ENCODE measurements at places on chromosomes 2 and 18.

DNA sequence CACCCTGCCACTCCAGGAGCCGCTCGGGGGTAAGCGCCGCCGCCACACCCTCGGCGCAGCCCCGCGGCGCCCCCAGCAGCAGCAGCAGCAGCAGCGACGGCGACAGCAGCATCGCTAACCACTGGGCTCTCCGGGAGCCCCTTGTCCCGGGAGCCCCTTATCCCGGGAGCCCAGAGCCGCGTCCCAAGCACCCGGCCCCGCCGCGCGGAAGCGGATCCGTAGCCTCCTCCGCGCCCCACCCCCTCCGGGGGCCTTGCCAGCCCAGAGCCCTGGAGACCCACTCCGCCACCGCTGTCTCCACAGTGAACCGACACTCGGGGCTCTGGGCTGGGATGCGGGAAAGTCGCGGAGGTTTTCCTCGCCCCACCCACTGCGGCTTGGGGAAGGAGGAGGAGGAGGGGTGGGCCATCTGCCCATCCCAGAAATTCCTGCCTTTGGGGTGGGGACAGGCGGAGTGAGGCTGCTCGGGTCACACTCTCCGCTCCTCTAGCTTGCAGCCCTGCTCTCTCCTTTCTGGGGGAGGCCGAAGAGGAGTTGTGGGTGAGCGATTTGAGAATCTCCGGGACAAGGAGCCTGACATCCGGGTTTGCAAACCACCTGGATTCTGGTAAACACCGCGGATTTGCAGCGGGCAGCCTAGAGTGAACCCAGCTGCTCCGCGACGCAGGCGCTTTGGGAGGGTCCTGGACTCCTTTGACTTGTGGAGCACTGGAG is at the start of gene PLA2R1:
Gene PLA2R1 (minus strand): TSS at position 324 of the 714 bp plus-strand sequence. CDS start 212 bp downstream, at position 112.
- no peak for DNase-seq

DNA sequence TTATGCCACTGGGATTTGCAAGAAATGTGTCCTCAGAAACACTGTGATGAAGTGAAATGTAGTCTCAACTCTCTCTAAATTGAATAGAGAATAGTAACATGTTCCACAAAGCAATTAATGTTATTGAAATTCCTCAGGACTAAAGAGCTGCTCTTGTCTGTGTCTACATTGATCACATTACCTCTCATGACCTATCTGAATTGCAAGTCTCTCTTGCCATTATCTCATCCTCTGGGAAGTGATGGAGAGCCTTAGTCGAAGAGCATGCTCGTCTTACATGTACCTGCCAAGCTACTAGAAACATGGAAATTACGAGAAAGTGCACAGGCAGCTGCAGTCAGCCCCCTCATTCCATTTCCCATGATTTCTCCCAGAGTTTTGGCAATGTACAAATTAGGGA is 561.1 kb upstream of the ZNF804A start:
- no peak for DNase-seq

DNA sequence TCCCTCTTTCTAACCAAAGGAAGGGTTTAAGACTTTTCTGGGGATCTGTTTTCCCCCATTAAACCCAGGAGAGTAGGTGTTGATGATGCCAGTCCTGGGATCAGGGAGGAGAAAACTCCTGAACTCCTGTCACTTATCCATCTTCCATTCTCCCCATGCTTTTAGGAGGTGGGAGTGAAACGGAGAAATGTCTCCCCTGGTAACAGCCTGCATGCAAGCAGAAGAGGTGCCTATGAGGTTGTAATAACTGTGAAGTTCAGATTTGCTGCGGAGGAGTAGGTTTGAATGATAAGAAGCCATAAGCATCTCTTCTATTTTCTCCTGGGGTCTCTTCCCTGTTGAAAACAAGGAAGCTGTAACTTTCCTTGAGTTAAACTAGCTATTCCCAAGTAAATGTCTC is 150.8 kb downstream of the SLC4A3 start:
- DNase-seq: no peak

DNA sequence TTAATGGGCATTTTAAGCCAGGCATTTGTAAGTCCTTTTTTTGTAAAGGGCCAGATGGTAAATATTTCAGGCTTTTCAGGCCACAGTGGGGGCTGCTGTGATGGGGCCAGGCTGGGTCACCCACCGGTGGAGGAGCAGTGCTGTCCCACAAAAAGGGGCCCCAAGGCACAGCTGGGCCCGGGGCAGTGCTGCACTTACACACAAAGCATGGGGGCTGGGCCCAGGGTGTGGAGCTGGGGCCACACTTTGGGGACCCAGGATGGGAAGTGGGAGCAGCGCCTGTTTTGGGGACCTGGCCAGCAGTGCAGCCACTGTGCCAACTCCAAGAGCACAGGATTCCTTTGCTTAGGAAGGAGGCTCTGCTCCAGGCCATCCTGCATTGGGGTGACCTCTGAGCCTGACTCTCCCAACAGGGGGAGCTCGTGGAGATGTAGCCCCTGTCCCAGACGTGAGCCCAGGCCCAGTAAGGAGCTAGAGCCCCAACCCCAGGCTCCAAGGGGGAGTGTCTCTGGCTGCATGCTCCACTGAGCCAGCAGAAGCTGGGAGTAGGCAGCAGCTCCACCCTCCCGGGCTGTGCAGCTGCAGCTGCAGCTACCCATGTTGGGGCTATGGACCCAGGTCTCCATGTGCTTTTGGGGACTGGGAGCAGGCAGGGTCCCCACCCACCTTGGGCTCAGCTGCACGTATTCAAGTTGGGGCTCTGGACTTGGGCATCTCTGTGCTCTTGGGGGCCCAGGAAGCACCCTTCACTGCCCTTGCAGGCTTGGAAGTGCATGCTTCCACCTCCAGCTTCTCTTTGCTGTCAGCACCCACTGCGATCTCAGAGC is 1036.5 kb upstream of the CNTNAP5 start:
- DNase-seq: no peak

DNA sequence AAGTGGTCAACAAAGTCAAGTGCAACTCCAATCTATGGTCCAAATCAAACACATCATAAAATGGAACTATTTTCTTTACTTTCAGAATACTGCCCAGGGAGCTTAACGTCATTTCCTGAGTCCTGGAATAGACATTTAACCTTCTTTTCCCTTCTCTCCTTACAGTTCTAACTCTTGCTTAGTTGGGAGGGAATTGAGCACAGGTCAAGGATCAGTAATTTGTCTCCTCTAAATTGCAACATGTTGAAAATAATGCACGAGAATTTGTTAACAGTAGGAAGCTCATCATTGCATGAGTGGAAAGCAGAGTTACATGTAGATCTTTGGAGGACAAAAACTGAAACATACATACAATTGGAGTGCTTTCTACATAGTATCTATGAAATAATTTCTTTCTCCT is 87.7 kb downstream of the MEP1B start:
- DNase-seq: no peak

DNA sequence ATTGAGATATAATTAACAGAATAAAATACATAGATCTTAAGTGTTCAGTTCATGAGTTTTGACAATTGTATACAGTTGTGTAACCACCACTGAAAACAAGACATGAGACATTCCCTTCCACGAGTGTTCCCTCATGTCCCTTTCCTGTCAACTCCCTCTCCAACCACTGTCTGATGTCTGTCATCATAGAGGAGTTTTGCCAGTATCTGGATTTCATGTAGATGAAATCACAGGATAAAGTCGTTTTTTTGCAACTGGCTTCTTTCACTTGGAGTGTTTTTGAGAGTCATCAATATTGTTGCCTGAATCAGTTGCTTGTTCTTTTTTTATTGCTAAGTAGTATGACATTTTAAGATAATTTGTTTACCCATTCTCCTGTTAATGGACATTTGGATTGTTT is 52.7 kb downstream of the RBMS1 start:
- DNase-seq: no peak

- DNase-seq: no peak
Observed at GRCh38 chr2:8927510-8928455, 75.7 kb downstream of the MBOAT2 start.

- DNase-seq: no peak
Observed at GRCh38 chr2:99507937-99508818, 18.4 kb upstream of the REV1 start.

GRCh38 chr18:60421356-60422118 is 49.0 kb upstream of the MC4R start:
- DNase-seq: no peak

DNA sequence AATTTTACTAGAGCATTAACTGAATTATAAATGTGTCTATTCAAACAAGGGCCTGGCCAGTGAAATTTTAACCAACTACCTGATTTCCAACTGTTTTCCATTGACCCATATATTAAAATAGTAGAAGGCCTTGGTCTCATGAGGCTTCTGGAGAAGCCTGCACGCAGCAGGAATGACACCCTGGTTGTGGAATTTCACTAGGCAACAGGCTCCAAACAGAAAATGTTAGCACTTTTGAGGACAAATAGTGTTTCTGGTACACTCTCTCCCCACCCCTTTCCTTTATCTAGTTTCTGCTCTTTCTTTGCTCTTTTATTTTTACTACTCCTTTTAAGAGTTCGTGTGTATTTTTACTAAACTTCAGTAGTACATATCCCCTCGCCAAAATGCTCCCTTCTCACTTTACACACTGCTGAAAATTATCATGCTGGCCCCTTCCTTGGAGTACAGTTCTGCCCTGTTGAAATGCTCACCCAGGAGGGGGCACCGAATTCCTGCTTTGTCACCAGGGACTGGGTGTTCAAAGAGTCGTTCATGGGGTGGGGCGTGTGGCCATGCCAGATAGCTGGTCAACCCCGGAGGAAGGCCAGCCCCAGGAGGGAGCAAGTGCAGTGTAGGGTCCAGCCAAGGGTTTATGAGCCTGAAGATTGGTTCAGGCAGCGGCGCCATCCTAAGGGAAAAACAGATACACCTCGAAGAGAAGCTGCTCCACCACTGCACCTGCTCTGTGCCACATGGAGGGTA is 22.1 kb upstream of the COL6A3 start:
- DNase-seq: no peak

GRCh38 chr2:232333361-232334135 is 45.0 kb upstream of the ALPP start:
- no peak for DNase-seq

DNA sequence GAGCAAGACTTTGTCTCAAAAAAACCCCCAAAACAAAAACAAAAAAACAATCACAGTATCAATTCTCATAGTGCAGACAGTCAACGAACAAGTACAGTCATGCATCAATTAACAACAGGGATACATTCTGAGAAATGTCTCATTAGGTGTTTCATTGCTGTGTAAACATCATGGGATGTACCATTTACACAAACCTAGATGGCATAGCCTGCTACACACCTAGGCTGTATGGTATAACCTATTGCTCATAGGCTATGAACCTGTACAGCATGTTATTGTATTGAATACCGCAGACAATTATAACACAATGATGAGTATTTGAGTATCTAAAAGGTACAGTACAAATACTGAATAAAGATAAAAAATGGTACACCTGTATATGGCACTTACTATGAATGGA is 67.8 kb upstream of the LMAN1 start:
- no peak for DNase-seq

GRCh38 chr2:109005686-109006204 is 16.7 kb upstream of the EDAR start:
- no peak for DNase-seq

GRCh38 chr2:176126929-176127773 is 2.4 kb upstream of the HOXD8 start:
- DNase-seq: peak; percentile 60

GRCh38 chr18:66646609-66647008 is 42.7 kb upstream of the CDH19 start:
- DNase-seq: no peak

DNA sequence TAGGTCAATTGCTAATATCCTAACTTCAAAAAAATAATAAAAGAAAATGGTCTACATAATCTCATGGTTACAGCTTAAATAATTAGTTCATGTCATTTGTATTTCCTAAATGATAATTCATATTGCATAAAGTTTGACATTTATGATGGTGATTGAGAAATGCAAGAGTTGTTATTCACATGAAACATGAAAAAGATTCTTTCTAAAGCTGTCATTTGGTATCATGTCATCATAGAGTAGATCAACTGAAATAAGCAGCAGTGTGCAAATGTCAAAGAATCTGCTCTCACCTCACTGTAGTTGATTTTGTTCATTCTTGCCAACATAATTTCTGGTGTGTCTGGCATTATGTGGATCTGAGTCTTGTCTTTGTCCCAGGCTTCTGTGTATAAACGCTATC is 95.3 kb downstream of the NEB start:
- DNase-seq: no peak

DNA sequence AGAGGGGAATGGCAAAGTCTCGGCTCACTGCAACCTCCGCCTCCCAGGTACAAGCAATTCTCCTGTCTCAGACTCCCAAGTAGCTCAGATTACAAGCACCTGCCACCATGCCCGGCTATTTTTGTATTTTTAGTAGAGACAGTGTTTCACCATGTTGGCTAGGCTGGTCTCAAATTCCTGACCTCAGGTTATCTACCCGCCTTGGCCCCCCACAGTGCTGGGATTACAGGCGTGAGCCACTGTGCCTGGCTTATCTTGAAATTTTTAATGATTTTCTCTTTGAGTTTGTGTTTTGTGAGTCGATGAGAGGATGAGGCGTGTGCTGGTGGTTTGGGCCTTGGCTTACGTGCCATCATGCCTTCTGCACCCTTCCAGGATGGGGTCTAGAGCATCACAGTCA is 101.3 kb upstream of the ST3GAL5 start:
- DNase-seq: no peak

GRCh38 chr18:48897531-48897930 is 53.2 kb downstream of the SMAD7 start:
- no peak for DNase-seq

DNA sequence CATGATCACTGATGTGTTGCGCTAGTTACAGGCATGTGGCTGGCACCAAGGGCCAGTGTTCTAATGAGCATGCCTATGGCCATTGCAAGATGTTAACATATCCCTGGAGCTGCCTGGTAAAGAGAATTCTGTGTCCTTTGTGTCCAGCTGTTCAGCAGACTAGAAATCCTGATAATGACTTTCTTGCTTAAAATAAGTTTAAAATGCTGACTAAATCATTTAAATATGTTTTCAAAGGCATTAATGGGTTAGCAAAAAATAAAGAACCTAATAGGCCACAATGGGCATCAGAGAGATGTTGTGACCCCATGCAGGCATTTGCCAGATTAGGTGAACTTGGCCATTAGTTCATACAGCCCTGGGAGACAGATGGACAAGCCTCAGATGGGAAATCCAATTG is 67.5 kb downstream of the GPR39 start:
- DNase-seq: no peak

GRCh38 chr18:58525517-58525916 is 103.4 kb downstream of the ALPK2 start:
- DNase-seq: no peak

DNA sequence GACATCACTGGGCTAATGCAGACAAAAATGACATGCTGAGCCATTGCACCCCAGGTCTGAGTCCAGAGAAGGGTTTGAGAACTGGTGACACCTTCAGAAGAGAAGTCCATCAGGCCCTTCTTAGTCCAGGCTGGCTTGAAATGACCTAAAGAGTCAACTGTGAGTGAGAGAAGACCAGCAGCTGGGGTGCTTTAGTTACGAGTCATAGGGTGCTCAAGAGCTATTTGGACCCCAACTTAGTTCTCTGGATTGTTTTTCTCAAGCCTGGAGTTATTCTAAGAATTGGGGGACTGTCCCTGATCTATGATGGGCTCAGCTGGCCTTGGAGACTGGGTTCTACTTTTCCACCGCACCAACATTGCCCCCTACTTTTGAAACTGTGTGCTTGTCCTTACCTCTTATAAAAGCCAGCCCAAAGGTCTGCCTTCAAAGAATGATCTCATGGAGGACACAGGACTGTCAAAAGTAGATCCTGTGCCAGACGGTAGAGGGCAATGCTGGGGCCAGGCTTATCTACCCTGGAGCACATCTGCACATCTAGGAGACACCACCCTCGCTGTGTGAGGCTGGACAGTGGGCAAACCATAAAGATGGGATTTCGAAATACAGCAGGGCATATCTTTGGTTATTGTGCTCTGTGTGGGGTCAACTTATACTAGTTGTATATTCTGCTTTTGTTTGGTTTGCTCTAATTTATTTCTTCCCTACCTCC is 333.0 kb upstream of the SLC14A2 start:
- DNase-seq: no peak

GRCh38 chr18:47334966-47335365 is 83.5 kb upstream of the SKOR2 start:
- DNase-seq: no peak
